ENCODE measurements at places on chromosomes 16 and 17. TPM values are rescaled to one million over a fixed set of nuclear protein-coding genes. Genes with fewer than 3 reads are reported as not detected.

The SOX8 gene
- not detected for total RNA-seq

The CDK3 gene
- 5.5 TPM for total RNA-seq

The SYT17 gene
- not detected for total RNA-seq

The CES4A gene
- total RNA-seq: 61.9 TPM

Data from activated naive CD4-positive, alpha-beta T cell treated with anti-CD3 and anti-CD28 coated beads, Interleukin-2, amount 10 ng/mL, durations not matched to agents 5 hours and 36 hours (primary cell).